ENCODE measurements at places on chromosomes 4 and X.

DNA sequence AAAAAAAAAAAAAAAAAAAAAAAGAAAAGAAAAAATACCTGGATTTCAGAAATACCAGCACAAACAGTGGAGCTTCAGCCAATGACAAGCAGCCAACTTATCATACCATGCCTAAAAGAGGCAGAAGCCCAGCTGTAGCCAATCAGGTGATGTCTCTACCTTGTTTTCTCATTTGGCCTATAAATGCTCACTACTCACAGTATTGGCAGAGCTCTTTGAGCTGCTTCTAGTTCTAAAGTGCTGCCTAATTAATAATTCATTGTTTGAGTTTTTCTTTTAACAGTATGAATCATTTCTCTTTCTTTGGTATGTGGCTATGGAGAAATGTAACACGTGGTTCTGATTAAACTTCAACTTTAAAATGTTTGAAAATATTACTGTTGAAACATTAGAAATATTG lies 188.8 kb upstream of the TECRL start:
- no peak for DNase-seq

DNA sequence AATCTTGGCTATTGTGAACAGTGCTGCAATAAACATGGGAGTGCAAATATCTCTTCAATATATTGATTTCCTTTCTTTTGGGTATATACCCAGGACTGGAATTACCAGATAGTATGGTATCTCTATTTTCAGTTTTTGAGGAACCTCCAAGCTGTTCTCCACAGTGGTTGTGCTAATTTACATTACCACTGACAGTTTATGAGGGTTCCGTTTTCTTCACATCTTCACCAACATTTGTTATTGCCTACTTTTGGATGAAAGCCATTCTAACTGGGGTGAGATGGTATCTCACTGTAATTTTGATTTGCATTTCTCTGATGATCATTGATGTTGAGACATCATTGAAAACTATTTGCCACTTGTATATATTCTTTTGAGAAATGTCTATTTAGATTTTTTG lies 79.6 kb upstream of the ZNF827 start:
- no peak for DNase-seq

- no peak for DNase-seq
Measured at GRCh38 chr4:52840531-52841370, 21.4 kb upstream of the RASL11B start.

GRCh38 chr4:85498068-85498733 lies 23.3 kb downstream of the ARHGAP24 start:
- no peak for DNase-seq

GRCh38 chrX:40855411-40855810 lies 120.1 kb upstream of the MED14 start:
- DNase-seq = no peak

GRCh38 chrX:21691512-21692018 lies 33.4 kb upstream of the KLHL34 start:
- DNase-seq = no peak

DNA sequence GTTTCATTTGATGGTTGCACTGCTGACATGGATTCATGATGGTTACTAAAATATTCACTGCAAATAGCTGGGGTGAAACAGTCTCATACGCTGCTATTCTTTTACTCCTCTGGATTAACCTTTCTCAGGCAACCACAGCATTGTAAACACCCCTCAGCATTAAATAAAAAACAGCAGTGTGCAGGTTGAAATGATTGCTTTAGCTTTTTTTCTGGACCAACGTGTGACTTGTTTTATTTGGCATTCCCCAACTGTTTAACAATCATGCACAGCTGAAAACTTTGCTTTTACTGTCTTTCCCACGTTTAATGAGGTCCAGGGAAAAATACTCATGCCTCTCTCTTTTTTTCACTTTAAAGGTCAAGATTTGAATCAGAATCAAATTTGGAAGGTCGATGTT lies 490.8 kb downstream of the RAPGEF2 start:
- DNase-seq = no peak
